ENCODE measurements at places on chromosomes 7 and 10.

DNA sequence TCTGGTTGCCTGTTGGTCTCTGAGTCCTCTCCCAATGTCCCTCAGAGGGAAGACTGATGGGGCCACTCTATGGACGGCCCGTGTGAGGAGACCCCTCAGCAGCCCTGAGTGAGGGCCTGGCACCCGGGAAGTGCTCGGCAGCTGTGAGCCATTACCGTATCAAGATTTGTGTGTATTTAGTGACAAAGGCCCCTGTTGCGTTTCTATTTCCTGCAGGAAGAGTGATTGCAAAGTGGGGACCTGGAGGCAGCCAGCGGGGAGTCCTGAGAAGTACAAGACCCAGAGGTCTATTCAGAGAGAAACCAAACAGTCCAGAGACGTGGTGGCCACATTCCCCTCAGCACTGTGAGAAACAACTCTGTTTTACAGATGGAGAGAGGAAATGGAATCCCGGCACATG is 51.1 kb upstream of the CHST15 start:
- no peak for DNase-seq

DNA sequence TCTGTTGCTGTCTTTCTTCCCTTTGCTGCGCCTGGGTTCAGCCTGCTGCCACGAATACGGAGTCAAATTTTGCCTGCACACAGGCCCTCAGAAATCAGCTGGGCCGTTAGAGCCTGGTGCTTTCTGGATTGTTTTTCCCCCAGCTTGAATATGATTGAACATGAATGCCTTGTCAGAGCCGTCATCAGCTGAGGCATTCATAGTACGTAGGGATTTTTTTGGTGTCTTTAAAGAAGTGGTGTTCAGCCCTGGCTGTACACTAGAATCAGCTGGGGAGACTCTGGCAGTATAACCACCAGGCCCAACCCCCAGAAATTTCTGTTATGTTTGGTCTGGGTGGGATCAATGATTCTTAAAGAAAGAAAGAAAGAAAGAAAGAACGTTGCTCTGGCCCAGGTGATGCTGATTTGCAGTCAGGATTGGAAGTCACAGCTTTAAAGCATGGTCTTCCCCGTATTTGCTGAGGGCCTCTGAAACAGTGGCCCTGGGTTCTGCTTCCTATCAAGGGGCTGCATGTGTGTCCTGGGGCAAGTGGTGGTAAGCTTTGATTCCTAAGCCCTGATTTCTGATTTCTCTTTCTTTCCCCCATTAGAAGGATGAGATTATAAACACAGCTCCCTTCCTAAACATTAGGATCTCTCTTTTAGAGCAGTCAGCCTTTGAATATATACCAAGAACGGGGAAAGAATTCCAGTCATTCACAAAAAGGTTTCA is 24.7 kb downstream of the NUB1 start:
- DNase-seq: no peak

DNA sequence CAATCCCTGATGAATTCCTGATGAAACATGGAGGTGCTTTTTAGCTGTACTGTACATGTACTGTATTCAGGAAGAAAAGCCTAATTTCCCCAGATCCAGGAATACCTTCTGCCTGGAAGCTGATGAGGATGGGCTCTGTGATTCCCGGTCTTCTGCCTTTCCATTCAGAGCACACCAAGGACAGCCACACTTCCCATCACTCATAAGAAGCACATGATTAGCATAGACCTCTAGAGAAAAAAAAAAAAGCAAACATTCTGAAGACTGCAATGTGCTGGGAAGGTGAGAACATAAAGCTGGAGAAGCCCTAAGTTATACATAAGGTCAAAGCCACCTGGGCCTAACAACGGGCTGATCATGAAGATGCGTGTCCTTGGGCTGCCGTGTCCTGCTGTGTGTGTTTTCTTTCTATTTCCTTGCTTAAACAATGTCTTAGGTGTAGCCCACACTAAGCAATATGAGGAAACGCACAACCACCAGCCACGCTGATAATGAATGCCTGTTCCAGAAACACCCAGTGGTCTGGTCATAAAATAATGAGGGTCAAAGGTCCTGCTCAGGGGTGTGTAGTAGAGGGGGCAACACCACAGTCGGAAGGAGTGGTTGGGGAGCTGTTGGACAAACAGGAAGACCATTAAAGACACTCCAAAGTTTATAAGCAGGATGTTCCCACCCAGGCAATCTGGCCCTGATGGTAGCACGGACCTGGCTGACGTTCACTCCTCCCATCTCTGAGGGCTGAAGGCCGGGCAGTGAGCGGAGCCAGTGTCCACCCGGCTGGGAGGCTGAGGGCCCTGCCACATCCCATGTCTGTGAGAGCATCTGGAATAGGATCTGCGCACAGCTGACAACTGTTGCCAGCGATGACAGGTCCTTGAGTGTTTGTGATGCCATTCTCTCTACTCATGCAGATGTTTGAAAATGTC is 7.9 kb downstream of the PKD1L1 start:
- DNase-seq: no peak

- DNase-seq: no peak
Measured at GRCh38 chr10:102645388-102645740, 1.1 kb downstream of the TRIM8 start.

DNA sequence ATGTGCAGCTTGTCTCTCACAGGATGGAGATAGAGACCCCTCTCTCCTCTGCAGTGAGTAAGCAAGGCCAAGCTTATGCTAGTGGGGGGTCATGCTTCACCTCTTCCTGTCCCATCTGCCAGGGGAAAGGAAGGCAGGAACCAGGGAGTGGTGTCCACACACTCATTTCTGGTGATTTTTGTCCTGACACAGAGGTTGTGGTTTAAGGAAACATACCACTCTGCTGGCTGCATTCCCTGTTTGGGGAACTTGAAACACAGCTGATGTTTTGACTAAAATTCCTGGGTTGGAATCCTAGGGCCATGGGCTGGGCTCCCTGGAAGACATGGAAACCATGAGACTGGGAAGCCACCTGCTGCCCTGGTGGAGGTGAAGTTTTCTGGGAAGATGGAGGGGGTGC is 21.4 kb downstream of the C10orf120 start:
- no peak for DNase-seq

DNA sequence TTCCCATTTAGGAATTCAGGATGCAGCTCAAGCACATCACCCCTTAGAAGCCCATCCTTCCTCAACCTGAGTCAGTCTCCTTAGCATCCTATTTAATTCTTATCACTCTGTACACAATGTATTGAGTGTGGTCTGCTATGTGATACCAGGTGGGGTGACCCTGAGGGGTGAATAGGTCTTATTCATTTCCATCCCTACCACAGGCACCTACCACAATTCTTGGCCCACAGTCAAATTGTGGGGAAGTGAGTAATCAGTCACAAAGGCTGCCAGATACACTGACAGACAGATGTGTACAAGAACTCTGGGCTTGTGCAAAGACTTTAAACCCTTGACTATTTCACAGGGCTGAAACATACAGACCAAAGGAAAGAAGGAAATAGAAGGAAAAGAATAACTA is 560.5 kb downstream of the PARD3 start:
- DNase-seq: no peak

DNA sequence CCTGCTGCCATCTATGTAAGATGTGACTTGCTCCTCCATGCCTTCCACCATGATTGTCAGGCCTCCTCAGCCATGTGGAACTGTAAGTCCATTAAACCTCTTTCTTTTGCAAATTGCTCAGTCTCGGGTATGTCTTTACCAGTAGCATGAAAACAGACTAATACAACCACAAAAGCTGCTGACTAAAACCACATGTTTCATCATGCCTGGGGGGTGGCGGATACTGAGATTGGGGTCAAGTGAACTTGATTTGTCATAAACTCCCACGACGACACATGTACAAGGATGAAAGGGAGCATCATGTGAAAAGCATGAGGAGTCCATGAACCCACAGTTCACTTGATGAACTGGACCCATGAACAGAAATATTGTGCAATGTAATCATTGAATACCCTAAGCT is 134.9 kb upstream of the ANK3 start:
- DNase-seq: no peak

DNA sequence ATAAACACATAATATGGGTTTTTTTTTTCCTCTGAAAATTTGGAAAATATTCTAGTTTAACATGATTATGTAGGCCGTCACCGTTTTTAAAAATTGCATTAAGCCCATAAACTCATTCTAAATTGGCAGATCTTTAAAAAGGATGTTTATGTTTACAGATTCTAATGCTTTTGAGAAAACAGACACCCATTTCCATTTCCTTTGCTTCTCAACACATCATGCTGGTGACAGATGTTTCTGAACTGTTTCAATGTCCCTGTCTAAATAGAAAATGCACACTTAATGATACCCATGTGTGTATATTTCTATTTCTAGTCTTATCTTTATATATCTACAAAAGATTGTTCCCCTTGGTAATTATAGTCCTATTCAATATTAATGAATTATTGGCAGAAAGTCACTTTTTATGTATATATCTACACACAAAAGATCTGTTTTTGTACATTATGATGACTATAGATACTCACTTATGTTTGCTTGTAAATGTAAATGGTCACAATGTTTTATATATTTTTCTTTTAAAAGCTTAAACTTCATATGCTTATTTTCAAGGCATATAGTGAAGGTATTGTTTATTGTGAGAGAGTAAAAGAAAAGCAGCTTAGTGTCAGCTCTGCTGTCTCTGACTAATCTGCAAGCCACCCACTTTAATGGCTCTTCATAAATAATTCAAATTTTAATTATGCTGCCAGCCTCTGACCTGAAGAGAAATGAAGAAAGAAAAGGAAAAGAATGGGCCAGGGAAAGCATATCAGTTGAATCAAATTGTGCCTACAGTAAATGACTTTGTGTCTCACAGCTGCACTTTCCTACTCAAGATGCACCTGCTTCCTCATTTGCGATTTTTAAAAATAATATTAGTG is 179.4 kb downstream of the CACNA2D1 start:
- DNase-seq: no peak

- no peak for DNase-seq
Measured at GRCh38 chr10:6405713-6406112, 174.4 kb downstream of the PRKCQ start.

DNA sequence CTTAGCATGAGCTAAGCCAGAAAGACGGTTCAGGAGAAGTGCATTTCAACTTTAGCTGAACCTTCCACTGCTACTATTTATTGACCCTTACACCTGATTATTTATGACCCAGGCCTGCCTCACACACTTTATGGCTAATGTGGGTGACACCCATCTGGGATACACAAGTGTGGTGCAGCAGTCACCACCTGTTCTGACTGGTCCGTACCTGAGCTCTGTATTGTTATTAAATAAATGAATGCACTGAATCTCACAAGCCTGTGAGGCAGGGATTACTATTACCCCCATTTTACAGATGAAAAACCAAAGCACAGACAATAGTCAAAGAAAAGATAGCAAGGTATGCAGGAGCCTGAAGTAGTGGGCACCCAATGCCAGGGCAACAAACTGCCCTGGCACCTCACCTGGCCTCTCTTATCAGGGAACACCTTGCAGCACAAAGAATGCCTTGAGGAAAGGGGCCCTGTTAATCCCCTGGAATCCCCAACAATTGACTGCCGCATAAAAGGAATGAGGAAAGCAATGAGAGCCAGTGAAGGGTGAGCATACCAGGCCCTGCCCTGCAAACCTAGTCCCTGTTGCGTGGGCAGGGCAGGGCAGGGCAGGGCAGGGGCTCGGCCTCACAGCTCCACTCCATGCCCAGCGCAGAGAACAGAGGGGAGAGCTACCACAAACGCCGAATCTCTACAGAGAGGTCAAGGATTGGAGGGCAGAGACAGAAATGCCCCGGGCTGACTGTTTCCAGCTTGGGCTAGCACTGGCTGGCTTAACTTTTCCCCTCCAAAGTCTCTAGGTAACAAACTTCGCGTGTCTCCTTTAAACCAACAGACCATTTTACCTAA is 1.3 kb downstream of the ANXA11 start:
- no peak for DNase-seq

DNA sequence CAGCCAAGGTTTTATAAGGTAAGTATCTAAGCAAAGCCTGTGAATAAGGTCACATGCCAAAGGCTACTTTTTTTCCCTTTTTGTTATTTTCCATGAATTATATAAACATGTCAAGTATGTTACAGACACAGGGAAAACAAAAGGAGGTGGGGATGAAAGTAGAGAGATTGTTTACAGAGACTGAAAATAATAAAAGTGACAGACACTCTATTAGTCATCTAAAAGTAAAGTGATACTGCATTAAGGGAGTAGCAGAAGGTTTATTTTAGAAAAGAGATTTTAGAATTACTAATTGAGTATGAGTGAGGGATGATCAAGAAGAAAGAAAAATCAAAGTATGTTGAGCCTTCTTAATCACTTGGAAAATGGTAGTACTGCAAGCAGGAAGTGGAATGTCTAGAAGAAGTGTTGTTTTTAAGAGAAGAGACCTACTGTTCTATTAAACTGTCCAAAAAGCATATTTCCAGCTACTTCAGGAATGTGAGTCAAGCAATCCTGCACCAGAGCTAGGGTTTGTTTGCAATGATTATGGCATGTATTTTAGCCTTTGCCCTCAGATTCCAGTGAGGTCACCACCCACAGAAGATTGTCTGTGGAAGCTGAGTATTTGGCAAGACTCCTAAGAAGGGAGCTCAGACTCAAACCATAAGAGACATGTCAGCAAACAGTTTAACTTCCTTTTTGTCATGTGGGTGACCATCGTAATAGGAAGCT is 177.9 kb upstream of the PLXDC2 start:
- DNase-seq: no peak

DNA sequence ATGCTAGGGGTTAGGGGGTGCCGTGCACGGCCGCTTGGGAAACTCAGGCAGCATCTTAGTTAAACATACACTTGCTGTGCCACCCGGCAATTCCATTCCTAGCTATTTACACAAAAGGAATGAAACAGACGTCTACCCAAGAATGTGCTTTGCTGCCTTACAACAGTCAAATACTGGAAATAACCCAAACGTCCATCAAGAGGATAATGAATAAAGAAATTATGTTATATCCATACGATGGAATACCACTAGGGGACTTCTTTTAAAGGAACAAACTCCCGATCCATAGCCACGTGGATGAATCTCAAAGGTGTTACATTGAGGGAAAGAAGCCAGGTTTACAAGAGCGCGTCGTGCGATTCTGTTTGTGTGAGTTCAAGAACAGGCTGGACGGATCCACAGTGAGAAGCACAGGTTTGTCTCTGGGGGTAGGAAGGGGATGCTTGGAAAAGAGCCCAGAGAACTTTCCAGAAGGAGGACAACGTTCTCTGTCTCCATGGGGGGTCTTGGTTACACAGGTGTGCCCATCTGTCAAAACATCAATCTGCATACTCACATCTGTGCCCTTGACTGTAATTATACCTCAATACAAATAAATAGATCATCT is 41.8 kb downstream of the STK32C start:
- DNase-seq: no peak

All from NCI-H187 treated with DMSO at 0.1 percent for 48 hours (cell line).